ENCODE measurements at places on chromosomes 3 and 15.

DNA sequence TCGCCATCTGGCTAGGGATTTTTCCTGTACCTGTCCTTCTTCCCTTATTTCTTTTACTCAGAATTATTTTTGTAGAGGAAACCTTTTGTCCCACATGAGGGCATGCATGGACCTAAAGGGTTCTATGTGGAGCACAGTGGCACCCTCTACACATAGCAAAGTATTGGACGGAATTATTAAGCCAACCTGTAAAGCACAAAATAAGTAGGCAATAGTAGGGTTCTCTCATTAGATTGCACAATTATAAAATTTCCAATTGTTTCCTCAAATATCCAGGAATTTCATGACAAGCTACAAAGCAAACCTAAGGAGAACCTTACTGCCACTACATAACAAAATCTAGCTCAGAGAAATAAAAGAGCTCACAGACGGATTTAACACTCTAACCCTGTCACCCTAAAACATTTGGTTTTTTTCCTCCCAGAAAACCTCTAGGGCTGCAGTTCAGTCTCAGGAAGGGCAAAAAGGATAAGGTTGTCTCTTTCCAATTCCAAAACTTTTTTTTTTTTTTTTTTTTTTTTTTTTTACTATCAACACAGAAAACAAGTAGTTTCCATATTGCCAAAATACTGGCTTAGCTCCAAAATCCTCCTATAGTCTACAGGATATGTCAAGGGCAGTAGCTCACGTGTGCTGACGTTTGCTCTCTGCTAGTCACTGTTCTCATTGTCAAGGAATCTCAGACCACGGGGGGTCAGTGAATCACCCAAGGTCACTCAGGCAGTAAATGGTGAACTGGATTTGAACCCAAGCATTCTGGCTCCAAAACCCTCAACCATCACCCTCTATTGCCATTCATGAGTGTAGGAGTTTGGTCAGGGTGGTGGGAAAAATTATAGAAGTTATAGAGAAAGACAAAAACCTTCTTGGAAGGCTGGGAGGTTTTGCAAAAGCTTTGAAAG, 52.3 kb downstream of the NCEH1 start:
- no peak for DNase-seq

DNA sequence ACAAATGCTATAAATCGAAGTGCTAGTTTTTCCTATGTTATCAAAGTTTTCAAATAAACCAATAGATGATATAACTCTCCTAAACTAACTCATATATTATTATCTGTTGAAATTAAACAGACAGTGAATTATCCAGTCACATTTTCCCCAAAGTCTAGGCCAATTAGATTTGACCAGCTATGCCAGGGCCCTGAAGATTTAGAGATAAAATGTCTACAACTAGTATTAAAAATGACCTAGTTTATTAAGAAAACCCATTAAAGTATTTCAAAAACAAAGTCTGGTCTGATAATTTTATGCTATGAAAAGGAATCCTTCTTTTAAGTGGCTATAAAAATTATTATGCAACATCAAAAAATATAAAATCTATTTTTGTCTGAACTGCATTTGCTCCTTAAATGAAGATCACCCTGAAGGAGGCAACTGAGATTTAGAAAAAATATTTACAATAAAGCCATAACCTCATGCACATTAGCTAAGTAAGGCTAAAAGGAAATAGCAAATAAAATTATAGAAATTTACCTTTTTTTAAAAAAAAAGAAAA, 83.4 kb upstream of the MEX3B start:
- no peak for DNase-seq

DNA sequence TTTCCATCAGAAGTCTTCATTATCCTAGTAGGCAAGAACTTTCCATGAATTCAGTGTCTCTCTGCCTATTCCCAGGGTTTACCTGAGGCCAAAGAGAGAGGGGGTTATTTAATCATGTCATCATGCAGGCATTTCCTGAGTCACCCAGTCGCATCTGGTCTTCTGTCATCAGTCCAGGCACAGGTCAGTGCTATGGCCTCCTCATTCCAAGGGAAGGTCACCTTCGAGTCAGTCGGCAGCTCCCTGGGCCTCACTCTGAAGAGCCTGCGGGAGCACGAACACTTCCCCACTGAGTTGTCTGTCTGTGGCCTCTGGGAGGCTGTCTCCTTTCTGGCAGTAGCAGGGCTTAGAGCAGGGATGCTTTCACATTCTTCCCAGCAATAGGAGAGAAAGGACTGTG, 26.2 kb upstream of the LRTM1 start:
- DNase-seq, result no peak

DNA sequence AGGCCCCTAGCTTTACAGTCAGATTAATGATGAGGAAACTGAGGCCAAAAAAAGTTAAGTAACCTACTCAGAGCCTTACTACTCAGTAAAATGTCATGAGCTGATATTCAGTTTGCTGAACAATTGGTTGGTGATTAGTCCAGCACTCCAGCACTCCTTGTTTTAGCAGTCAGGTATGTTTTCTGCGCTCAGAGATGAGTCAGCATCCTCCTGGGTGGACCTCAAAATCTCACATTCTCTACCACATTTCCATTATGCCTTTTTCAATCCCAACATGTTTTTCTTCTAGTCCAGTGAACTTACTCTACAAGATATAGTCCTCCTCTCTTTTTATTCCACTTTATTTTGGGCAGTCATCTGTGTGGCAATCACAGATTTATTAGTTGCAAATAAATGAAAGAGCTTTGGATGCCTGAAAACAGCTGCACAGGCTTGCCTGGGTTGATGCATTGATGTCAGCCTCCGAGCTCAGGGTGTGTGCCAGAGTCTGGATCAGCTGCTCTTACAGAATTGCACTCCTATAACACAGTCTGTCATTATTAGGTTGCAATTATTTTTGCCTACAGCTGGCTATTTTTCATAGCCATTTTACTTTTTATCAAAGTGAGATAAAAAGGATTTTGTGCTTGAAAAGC, 133.2 kb downstream of the ARPP21 start:
- DNase-seq, result no peak

- DNase-seq, result no peak
Observed at GRCh38 chr15:48076454-48076853, 44.3 kb upstream of the SLC24A5 start.

DNA sequence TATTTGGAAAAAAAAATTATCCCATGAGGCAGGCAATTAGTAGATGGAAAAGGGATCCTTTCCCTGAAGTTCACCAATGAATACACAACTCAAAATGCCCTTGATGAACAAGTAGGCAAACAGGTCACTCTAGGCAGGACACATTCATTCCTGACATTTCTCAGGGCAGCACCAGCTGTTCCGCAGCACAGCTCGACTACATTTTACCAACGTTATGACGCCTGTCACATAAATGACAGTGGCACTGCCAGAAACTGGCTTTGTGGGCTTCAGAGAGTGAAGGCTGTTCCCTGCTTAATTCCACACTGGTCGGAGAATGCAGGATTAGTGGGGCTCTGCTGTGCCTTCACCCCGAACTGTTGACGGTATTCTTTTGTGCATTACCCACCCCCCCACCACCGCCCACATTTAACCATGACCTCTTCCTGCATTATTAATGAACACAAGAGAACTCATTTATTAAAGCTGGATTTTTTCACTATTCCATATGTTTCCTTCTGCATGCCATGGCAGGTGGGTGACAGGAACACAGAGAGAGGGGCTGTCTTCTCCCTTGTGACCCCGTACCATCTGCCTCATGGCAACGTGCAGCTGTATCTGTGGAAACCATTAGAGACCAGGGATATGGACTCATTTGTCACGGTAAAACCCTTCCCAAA, 197.6 kb downstream of the PDZRN3 start:
- DNase-seq, result no peak

- DNase-seq, result no peak
Observed at GRCh38 chr3:170425491-170426239, 7.0 kb downstream of the CLDN11 start.

DNA sequence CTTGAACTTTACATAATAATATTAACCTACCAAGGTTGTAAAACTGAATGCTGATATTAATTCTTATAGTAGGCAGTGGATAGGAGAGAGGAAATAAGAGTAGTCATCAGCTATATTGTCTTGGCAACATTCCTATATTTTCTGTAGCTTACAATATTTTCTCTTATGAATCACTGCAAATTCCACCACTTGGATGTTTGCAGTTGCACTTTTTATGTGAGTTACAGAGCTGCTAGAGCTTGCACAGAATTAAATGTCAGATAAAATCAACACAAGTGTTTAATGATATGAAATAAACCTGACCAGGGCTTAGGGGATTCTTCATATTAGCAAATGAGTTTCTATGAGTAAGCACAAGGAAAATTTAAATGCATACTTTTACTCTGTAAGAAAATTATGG, 1710.1 kb downstream of the SI start:
- DNase-seq, result no peak

DNA sequence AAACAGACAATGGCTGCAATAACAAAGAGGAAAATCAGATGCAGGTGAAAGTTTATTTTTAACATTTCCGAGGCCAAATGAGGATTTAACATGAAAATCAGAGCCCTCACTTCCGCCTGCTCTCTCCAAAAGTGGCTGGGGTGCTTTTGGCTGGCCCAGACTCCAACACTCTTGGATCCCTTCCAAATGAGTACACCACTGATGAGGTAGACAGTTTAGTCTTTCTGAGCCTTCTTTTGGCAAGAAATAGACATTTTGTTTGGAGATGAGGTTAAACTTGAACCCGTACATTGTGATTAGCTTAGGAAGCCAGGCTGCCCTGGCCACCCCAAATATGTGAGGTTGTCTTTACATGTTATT, 51.0 kb upstream of the TRA2B start:
- DNase-seq, result no peak

DNA sequence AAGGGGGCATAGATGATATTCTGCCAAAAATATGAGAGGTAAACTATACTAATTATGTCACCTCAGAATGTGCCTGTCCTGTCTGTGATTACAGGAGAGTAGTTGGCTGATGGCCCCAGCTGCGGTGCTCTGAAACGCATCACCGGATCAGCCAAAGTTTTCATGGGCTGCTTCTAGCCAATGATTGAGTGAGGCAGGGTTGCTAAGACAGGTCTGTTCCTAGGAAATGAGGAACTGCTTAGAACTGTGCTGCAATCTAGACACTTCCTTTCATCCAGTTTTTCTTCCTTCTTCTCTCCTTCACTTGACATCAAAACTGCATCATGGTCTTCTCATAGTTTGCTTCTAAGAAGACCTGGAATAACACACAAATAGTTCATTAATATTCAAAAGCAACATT, 124.0 kb downstream of the KCNH8 start:
- DNase-seq, result no peak

GRCh38 chr3:147963711-147964110, 554.5 kb downstream of the ZIC1 start:
- DNase-seq, result no peak

DNA sequence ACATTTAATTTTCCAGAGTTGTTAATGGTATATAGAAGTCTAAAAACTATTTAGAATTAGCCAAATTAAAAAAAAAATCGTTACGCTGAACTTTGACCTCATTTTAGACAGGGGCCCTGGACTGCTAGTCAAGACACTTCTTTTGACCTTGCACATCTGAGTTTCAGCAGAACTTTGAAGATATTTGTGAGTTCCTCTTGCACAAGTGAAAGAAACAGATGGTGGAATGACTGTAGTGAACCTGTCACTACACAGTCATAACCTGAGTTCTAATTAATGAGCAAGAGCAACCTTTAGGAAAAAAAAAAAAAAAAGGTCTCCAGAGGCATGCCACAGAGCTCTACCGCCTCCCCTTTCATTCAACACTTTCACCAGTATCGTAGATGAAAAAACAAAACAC, 5.3 kb downstream of the MYO5C start:
- DNase-seq, result no peak

DNA sequence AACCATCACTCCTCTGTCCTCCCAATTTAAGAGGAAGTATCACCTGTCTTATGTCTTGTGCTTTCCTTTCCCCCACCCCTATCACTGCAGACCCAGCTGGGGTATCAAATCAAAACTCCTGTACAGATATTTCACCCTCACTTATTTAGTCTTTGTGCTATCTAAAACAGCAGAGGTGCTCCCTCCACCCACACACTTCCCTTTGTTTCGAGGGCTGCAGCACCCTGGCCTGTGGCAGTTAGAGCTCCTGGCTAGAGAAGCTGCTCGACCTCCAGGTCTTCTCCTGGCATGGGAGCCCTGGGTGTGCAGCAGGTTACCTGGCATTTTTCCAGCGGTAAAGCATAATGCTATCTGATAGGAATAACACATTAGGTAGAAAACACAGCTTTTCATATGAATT, 181.4 kb upstream of the BCL6 start:
- no peak for DNase-seq

DNA sequence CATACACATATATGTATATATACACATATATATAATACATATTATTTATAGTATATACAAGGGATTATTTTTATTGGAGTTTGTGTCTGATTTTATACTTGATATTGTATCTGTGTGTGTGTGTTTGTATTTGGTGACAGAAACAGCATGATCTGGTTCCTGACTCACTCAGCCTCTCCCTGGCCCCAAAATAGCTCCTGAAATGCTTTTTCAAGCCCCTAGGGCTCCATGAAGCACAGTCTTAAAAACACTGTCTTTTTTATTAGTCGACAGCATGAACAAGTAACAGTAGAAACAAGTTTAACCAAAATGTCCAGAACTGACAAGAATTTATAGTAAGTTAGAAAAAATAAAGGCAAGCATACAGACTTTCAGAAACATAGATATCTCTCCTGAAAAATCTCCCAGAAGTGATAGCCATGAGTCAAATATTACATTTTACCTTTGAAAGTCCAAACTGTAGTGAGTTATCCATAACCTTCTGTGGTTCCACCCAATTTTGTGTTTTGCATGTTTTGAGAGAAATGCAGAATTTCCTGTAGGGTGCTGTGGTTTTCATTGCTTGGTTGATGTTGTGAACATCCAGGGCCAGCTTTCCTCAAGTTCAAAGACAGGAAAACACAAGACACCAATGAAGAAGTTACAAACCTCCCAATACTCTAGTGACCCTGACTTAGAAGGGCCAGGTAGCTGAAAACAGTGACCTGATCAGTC, 98.5 kb upstream of the CCDC80 start:
- DNase-seq, result no peak

DNA sequence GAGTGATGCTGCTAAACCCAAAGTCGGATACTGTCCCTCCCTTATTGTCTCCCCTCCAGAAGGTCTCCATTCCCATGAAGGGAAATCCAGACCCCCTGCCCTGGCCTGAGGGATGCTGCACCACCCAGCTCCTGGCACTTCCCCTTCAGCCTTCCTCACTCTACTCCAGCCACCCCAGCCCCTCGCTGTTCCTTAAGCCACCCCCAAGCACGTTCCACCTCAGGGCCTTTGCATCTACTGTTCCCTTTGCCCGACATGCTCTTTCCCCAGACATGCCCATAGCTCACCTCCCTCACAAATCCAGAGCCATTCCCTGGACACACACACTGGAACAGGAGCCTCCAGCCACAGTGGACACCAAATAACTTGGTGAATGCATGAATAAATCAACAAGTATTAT, 8.1 kb downstream of the WNT7A start:
- no peak for DNase-seq

DNA sequence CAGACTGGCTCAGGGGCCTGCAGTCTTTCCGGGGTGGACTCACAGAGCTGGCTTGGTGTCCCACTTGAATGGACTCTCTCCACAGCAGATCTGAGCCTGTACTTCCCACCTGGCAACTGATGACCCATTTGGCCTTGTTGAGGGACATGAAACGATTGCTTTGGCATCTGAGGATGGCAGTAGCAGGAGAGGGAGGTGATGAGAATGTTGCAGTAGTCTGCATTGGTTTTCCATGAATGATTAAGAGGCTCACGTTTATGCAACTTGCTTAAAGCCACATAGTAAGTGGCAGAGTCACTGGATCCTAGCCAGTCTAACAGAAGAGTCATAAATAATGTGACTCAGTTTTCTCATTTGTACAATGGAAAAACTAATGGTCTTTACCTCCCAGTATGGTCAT, 21.9 kb downstream of the IL20RB start:
- no peak for DNase-seq

GRCh38 chr3:197989651-197990050, 29.6 kb downstream of the LMLN start:
- no peak for DNase-seq

All from stimulated activated naive CD4-positive, alpha-beta T cell treated with Interleukin-2 at 50 U/mL for 16 hours (primary cell).